ENCODE measurements at places on chromosomes 11 and 22.

- peak; percentile 18 for DNase-seq
These were observed 74.4 kb upstream of the PPARA start for GRCh38 chr22:46075764-46076531.

DNA sequence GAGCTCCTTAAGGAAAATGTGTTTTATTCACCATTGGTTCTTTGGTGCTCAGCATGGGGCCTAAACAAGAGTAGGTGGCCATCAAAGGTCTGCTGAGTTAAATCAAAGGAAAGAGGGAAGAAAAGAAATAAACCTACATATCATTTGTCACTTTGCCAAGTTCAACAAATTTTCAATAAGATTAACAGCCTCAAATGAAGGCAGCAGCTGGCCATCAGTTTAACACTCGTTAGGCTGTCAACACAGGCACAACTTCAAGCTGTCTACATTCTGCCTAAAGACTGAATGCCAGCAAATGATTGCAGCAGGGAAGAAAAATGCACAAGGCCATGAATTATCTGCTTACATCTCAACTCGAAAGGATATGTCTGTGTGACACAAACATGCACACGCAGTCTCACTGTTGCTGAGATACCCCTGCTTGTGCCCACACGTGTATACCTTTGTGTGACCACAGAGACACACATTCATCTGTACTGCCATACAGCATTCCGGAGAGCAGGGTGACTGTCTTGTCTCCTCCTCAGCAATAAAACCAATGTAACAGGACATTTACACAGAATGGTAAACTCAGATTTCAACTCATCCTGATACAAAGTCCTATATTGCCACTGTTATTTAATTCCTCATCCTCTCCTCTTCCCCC is 40.1 kb downstream of the TRIM66 start:
- no peak for DNase-seq

DNA sequence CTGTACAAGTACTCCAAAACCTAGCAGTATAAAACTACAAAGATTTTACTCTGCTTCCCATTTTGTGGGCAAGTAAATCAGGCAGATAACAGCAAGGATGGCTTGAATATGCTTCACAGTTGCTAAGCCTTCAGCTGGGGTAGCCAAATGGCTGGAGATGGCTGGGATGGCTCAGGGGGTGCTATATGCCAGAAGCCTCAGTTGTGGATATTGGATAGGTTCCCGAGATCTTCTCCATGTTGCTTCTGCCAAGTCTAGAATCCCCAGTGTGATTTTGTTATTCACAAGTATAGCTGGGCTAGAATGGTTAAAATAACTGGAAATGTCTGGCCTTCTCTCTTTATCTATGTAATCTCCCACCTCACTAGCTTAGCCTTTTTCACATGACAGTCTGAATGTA is 472.3 kb upstream of the ARHGAP42 start:
- DNase-seq: no peak

DNA sequence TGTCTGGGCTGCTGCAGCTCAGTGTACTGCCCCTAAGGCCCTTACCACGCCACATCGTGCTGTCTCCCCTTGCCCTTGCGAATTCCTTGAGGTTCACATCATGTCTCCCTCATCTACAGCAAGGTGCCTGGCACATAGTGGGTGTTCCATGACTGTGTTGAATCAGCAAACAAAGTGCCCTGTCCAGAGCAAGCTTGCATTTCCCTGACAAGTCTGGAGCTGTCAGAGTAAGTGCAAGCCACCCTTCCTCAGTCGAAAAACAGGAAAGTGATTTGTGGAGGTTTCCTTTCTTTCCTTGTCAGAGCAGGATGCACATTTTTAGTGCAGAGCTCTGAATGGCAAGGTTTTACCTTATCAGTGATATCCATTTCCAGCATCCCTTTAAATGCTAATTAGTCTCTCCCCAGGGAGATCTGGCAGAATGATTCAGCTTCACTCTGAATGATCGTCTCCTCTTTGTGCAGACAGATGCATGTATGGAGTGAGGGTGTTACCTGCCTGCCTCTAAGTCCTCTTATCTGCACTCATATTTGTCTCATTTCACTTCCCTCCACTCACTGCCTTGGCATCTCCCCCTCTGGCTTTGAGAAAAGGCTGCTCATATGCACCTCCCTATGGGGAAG is 331.2 kb downstream of the TMEM135 start:
- DNase-seq: peak; percentile 38

DNA sequence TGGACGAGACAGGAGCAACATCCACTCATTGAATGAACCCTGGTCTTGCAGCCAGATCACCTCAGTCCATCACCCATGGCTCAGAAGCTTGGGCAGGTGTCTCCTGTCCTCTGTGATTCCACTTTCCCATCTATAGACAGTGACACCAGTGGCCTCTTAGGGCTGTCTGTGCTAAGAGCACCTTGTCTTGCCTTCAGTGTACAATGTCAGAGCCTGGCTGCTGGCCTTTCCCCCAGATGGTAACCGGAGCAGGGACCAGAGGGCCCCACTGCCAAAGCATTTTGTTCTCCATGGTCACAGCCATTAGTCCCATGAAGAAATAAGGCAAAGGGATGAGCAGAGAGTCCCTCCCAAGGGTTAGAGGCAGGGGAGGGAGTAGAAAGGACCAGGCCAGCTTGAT is 35.4 kb downstream of the PKNOX2 start:
- DNase-seq: no peak

DNA sequence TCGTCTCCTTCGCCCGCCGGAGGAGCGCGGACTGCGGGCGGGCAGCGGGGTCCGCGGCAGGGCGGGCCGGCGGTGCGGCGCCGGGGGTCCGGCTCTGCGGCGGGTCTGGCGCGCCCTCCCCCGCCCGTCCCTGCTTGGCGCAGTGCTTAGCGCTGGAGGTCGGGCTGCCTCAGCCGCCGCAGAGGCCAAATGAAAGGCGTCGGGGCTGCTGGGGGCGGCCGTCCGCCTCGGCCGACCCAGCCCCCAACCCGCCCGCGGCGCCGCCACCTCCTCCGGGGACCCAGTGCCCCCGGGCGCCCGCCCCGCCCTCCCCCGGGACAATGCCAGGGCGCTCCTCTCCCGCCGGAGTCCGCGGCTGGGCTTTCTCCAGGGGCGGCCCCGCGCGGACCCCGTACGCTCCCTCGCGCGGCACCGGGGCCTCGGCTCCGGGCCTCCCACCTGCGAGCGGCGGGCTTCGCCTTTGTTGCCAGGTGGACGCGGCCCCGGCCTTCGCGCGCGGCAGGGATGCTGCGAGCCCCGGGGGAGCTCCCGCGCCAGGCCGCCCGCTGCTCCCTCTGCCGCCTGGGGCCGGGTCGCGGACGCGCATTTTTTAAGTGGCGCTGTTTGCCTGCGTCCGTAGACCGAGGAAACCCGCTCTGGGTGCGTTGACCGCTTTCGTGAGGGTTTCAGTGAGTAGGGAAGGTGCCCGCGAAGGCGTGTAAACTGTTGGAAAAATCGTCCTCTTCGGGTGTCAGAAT is 583 bp downstream of the APLP2 start:
- peak; percentile 52 for DNase-seq

GRCh38 chr11:61024938-61025820 is 53.7 kb downstream of the CD6 start:
- no peak for DNase-seq

DNA sequence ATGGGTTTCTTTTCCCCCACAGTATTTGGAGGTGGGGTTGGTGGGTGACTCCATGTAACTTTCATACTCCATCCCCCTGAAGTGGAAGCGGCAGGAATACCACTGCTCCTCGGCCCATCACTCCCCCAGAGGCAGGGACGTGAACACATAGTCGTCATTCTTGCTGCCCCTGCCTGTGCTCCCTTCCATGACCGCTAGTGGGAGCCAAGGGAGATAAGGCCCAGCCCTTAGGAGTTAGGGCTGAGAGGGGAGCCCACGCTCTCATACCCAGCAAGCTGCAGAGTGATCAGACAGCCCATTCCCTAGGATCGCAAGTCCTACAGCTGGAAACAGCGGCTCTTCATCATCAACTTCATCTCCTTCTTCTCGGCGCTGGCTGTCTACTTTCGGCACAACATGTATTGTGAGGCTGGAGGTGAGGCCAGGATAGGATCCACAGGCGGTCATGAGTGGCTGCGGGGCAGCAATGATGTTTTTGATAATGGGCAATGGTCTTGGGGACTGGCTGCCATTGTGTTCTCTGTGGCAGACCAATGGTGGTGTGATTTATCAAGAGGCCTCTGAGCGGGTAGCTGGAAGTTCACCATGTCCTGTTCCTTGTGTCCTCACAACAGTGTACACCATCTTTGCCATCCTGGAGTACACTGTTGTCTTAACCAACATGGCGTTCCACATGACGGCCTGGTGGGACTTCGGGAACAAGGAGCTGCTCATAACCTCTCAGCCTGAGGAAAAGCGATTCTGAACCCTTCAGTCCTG is 15.9 kb downstream of the RHOG start:
- DNase-seq: peak; percentile 86

- DNase-seq: peak; percentile 74
These were observed 6.5 kb upstream of the APOBEC3H start for GRCh38 chr22:39090426-39091064.

DNA sequence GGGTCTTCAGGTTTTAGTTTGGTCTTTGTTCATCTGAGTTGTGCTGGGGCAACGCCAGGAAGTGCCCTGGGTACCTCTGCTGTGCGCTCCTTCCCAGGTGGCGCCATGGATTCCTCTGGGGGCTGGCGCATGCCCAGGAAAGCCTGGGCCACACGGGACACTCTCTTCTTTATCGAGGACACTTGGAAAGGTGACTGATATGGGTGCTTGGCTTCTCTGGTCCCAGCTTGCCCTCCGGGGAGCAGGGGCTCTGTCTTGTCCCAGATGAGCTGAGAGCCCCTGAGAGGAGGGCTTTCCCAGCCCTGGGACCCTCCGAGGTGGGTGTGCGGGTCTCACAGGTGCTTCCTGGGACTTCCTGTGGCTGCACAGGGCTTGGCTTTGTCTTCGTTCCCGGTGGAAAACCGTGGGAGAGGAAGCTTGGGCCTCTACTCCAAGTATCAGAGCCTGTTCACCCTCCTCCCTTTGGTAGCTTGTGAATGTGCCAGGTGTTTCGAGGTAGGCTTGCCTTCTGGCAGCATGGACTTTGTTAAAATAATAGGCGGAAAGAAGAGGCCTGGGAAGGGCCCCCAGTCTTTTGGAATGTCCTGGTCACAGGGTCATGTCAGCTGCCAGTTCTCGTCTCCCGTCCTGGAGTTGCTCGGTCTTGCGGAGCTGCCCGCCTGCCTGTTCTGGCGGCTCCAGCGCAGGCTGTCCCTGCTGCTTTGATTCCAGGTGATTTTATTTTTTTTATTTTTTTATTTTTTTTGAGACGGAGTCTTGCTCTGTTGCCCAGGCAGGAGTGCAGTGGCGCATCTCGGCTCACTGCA is 10.1 kb upstream of the NEAT1 start:
- DNase-seq: peak; percentile 11

GRCh38 chr22:31625257-31625640 is 36.8 kb downstream of the PISD start:
- DNase-seq: no peak

GRCh38 chr22:41022470-41023298 is 69.7 kb upstream of the EP300 start:
- DNase-seq: peak; percentile 98

GRCh38 chr11:82778776-82779175 is 45.1 kb upstream of the FAM181B start:
- no peak for DNase-seq

- DNase-seq: no peak
These were observed 159.9 kb downstream of the FBXO7 start for GRCh38 chr22:32634421-32634981.

DNA sequence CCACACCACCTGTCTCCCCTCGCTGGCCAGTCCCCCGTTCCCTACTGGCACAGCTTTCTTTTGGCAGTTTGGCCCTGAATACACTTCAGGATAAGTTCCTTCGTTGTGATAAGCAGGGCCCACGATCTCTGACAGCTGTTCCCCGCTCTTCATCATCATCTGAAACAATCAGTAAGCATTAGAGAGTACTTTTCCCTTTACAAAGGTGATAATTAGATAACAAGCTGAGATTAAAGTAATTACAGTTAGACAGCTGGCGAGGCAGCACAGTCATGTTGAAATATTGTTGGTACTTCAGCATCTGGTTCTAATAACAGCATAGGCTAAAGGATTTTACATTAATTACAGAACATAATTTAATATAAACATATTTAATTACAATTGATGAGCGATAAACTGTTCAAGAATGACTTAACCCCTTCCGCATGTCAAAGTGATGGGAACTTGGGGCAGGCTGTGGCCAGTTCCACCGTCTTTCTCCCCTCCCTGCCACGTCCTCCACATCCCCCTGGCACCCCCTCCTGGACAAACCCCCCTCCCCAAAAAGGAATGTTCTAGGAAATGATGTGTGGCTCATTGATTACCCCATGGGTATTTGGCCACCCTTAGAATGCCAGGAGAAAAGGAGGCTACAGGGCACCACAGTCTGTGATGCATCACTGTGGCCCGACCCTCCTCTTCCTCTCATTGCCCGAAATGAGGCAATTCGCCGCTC is 134.9 kb downstream of the RCN1 start:
- DNase-seq: no peak

GRCh38 chr22:45242778-45243191 is 2.1 kb upstream of the KIAA0930 start:
- DNase-seq: no peak

DNA sequence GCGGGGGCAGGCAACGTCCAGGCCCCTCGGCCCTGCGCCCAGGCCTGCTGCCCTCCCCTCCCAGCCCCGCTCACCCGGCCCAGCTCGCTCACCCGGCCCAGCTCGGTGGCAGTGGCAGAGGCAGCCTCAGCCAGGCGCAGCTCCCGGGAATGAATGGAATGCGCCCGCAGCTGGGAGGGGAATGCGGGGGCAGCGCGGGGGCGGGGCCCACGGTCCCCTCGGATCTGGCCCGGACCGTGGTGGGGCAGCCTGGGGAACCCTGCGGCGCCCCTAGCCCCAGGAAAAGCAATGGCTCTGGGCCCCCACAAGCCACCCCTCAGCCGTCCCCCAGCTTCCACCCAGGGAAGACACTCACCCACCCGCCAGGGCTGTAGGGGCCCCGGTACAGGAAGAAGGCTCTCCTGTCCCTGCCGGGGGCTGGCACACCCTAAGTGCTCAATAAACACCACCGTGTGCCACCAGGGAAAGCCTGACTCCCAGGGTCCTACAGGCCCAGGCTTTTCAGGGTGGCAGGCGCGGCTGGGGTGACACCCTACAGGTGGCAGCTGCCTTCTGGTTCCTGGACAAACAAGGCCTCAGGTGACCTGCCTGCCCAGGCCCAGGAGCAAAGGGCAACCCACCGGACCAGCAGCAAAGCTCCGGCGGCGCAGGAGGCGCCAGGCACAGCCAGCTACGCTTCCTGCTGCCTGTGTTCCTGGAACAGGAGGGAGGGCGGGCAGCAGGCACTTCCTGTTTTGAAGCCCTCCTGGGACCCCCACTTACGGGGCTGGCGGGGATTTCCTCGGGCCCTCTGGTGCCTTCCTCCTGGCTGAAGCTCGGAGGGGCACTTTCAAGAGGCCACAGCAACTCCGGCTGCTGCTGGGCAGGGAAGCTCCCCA is 13.8 kb downstream of the PLXNB2 start:
- DNase-seq: peak; percentile 93

DNA sequence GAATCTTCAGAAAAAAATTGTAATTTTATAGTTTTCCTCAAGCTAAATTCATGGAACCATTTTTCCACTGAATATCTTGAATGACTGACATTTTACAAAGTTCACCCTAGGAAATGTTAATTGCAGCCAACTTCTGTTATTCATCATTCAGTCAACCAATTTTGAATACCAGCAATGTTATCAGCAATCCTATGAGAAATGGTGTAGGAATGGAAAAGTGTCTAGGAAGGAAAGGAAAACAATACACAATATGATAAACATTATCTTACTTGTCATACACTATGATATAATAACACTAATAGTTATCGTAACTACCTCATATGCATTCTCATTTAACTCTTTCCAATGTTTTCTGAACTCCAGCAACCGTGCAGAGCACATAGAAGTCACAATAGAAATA is 790.5 kb upstream of the LRRC4C start:
- no peak for DNase-seq

Measured in right cardiac atrium (tissue), 5 donors.